8988T (cell line): ENCODE measurements at places on chromosomes 12 and 14.

DNA sequence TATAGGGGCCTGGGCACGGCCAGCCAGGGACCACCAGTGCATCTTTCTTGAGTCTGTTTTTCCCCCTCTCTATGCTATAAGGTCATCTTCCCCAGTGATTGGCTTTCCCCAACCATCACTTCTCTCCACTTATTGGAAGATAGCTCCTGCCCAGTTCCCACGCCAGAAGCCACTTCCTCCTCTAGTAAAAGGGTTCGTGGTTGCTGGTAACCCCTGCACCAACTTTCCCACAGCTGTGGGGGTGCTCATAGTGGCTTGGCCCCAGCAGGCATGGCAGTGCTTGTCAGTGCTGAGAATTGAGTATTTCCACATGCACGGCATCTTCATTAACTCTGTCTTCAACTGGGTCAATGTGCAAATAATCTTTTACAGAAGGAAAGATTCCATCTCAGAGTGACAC lies 215.4 kb downstream of the FOXN3 start:
- no peak for DNase-seq

GRCh38 chr12:131592972-131593371 lies 117.9 kb upstream of the SFSWAP start:
- DNase-seq, result no peak

- DNase-seq, result no peak
These were observed 103.5 kb upstream of the BCAT1 start for GRCh38 chr12:25052196-25052913.

DNA sequence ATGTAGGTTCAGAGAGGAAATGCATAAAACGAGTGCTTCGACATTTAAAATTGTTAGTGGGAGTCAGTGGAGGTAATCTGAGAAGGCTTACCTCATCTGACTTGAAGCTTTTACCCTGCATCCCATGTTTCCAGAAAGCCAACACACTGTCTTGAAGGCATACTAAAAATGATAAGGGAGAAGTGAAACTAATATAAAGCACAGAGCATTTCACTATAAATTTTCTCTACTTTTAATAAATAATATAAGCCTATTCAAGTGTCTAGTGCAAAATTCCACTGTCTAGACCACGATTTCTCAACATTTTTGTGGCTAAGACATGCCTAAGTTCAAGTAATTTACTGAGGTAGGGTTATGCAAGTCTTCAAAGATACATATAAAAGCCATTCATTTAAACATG lies 29.1 kb upstream of the CDKL1 start:
- DNase-seq, result no peak

DNA sequence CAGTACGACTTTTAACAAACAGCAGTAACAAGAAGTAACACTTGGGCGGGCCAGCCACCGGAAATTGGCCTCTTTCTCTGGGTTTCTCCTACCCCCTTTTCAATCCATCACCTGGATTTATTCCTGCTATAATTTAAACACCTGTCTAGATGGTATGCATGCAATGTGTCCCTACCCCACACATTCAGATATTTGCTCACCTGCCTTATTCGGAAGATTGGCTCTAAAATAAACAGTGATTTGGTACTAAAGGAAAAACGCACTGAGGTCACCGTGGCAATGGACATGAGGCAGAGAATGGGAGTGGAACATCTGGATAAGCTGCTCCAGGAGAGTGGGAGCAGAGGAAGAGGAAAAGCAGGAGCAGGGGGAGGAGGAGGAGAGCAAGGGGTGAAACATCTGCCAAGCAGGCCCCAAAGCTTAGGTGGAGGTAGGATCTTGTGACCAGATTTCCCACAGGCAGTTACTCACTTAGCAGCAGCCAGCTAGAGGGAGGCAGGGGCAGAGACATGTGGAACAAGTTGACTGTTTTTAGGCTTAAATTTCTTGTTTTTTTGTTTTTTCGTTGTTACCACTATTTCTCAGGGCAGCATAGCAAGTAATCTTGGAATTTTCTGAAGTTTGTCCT lies 150.9 kb downstream of the TTLL5 start:
- no peak for DNase-seq

- no peak for DNase-seq
These were observed 62.0 kb upstream of the DDHD1 start for GRCh38 chr14:53215101-53215500.

DNA sequence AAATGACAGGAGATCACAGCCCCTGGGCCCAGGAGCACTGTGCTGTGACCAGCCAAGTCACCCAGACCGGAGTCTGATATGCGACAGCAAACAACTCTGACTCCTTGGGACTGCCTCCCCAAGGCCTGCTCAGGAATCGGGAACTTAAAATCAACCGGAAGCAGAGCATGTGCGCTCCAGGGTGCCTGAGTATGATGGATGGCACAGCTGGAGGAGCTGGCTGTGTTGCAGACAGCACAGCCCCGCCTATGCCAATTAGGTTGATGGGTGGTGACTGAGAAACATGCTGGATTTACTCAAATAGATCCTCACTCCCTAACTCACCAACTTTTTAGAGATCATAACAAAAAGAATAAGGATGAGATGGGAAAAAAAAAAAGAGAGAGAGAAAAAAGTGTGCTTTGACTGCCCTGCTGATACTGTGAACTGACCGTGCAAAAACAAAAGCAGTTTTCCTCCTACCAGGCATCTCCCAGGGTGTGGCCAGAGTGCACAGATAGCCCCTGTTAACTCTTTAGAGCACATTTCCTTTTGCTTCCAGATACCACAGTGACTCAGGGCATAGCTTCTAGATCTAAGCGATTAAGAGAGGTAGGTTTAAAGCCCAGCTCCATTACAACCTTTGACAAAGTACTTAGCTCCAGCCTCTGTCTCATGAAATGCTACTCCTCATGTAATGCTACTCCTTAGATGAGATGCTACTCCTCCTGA lies 27.4 kb upstream of the STON2 start:
- DNase-seq, result no peak

GRCh38 chr12:2475984-2476383 lies 318.8 kb upstream of the FKBP4 start:
- DNase-seq, result no peak

- DNase-seq, result no peak
These were observed 13.7 kb downstream of the GPR19 start for GRCh38 chr12:12682284-12682683.

GRCh38 chr12:33977887-33978286 lies 44.4 kb upstream of the ALG10 start:
- DNase-seq, result no peak

- no peak for DNase-seq
These were observed 12.8 kb downstream of the MYL2 start for GRCh38 chr12:110907583-110907982.

- no peak for DNase-seq
These were observed 20.6 kb downstream of the FUT8 start for GRCh38 chr14:65433157-65433556.

DNA sequence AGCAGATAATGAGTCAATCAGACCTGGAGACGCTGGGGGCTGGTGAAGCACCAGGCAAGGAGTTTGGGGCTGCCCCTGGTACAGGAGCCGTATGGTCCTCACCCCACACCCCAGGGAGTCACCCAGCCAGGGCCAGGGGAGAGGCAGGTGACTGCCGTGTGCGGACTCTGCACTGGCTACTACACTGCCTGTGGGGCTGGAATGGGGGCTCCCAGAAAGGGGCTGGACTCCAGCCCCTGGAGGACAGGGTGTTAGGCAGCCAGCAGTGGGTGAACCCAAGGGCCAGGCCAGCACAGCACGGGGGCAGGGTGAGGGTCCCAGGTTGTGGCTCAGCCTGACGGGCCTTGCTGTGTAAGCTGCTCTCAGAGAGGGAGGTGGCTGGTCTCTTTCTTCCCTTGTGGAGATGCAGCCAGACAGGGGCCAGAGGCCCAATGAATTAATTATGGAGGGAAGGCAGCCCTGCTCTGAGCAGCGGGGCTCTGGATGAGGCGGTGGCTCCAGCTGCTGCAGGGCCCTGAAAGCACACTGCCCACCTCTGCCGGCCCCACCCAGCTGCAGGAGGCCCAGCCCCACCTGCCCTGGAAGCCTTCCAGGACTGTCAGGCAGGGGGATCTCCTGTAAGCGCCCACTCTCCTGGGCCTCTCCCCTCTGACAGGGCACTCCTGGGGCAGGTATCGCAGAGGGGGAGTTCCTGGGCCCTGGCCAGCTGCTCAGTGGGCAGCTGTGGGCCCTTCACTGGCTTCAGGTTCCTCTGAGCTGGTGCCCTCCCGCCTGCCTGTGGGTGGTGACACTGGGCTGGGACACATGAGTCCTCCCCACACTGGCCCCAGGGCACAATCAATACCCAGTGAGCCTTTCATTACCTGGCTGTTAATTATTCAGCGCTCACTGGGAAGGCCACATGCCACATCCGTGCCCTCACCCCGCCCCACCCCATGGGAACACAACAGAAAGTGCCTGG lies 142.5 kb upstream of the C14orf180 start:
- no peak for DNase-seq

DNA sequence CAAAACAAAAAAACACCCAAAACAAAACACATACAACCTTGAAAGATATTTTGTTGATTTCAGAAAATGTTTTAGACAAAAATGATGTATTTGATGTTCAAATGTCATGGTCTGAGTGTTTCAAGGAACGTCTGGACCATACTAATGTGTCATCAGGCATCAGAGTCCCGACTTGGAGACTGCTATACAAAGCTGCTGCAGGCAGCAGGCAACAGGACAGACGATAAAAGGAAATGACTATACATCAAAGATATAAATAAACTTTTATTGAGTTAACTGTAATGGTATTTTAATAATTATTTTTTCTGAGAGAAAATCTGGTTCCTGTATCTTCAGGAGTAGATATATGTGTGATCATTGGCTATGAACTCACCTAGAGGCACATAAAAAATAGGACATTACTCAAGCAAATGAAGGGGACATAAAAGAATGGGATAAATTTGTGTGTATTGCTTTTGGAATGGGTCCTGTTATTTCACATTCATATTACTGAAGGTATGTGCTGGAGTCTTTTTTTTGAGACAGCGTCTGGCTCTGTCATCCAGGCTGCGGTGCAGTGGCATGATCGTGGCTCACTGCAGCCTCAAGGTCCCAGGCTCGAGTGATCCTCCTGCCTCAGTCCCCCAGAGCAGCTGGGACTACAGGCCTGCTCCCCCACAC lies 87.3 kb upstream of the HECTD1 start:
- no peak for DNase-seq

DNA sequence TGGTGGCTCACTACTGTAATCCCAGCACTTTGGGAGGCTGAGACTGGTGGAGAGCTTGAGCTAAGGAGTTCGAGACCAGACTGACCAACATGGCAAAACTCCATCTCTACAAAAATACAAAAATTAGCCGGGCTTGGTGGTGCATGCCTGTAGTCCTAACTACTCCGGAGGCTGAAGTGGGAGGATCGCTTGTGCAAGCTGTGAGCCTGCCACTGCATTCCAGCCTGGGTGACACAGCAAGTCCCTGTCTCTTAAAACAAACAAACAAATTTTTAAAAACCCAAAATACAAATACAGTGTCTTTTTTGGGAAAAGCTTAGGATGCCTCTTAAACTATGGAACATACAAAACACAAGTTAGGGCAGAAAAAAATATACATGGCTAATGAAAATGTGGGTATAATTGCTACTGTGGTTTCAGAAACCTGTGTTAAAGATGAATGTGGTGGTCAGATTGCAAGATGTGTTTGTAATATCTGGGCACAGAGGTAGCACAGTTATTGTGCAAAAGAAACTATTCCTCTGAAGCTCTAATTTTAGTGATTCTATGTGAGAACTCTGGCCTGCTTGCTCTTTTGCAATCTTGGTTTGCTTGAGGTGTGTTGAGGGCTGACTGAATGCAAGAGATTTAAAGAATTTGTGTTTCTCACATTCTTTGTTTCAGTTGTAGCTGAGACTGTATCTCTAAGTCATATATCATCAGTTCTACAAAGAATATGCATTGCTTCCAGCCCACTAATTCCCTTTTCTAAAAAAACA lies 3.9 kb upstream of the HSPA2 start:
- DNase-seq, result no peak

GRCh38 chr12:54032627-54033100 lies at the start of gene HOXC5:
Gene HOXC5 (plus strand): TSS chr12:54033050. CDS start chr12:54033123, 73 bp downstream.
- DNase-seq, result peak; percentile 84

- DNase-seq, result no peak
These were observed 159.7 kb upstream of the EGLN3 start for GRCh38 chr14:34110531-34110930.

DNA sequence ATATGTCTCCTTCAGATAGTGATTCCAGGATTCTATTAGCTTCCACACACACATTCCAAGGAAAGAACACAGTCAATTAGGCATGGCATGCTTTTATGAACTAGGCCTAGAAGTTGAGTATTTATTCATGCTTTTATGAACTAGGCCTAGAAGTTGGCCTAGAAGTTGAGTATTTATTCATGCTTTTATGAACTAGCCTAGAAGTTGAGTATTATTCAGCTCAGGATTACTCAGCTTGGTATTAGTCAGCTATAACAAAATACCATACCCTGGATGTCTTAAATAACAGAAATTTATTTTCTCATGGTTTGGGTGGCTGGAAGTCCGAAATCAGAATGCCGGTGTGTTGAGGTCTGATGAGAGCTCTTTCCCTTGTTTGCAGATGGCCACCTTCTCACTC lies 442.7 kb upstream of the FLRT2 start:
- no peak for DNase-seq

DNA sequence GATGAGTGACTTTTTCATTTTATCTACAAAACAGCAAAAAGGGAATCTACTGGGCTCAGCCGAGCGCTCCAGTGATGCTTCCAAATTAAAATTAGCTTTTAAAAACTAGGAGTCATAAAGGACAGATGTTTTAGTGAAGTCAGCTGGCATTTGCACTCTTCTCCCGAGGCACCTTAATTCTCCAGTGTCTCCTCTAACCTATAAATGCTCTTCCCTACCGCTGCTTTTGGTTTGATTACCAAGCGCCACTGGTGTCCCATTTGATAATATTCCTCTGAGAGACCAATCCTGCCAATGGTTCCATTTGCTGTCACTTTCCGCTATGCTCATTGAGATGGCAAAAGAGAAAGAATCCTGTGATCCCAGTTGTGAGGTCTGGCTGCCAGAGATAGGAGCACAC lies 29.3 kb upstream of the PIWIL1 start:
- no peak for DNase-seq

- no peak for DNase-seq
These were observed 11.1 kb downstream of the TXNRD1 start for GRCh38 chr12:104226672-104227071.

DNA sequence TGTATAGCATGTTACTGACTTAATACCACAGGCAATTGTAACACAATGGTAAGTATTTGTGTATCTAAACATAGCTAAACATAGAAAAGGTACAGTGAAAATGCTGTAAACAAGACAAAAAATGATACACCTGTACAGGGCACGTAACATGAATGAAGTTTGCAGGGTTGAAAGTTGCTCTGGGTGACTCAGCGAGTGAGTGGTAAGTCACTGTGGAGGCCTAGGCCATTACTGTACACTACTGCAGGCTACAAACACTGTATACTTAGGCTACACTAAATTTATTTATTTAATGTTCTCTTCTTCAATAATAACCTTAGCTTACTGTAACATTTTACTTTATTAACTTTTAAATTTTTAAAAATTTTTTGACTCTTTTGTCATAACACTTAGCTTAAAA lies 158.4 kb downstream of the IPO8 start:
- no peak for DNase-seq

- no peak for DNase-seq
These were observed 70.5 kb downstream of the LMNTD1 start for GRCh38 chr12:25482625-25483024.

GRCh38 chr12:111753144-111753881 lies 13.4 kb upstream of the ALDH2 start:
- DNase-seq, result peak; percentile 92
